ENCODE measurements at places on chromosomes 3 and 15.

- no peak for DNase-seq
Observed at GRCh38 chr3:188294113-188294512, 140.2 kb downstream of the LPP start.

DNA sequence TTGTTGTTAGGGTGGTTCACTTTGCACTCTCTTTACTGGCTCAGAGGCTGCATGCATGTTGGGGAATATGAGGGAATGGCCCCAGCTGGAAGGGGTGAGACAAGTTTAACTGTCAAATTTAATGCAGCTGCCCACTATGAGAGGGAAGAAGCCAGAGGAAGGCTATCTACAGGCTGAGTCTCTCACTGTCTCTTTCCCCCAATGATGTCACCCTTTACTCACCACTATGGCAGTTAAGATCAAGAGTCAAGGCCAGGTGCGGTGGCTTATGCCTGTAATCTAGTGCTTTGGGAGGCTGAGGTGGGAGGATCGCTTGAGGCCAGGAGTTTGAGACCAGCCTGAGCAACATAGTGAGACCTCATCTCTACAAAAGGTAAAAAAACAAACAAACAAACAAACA lies 12.2 kb upstream of the RBMS3 start:
- no peak for DNase-seq

- no peak for DNase-seq
Observed at GRCh38 chr15:57217778-57218598, 158.3 kb upstream of the CGNL1 start.

DNA sequence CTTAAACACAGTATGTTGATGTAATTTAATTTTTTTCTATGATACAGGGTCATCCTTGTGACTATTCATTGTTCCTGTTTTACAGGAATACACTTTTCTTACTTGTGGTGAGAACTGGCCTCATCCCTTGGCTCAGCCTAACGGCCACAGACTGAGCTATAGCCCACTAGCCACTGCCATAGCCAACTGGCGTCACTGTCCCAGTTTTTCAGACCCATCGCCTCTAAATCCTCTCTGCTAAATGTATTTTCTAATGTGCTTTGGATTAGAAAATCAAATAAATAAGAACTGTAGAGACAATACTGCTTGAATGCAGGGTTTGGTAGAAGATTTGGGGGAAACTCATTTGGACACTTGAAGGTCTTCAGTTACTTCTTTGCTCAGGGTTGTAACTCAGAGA lies 113.1 kb downstream of the TIGIT start:
- no peak for DNase-seq

- no peak for DNase-seq
Observed at GRCh38 chr3:80060664-80061063, 292.9 kb upstream of the ROBO1 start.

GRCh38 chr3:23865595-23866396 lies 51.0 kb downstream of the NKIRAS1 start:
- peak; percentile 26 for DNase-seq

DNA sequence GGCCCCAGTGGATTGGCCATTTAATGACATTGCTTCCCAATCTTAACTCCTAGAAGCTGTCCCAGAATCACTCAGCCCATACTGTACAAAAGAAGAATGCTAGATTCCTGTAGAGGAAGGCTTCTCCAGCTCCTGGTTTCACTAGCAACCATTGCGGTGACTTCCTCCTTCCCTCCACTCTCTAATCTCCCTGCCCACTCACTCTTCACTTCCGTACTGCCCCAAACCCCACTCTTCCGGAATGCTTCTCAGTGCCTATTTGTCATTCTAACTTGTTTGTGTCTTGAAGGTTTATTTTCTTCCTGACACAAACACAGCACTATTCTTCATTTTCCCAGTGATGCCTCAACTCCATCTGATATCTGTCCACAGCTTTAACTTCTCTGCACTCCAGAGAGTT lies 97.1 kb upstream of the SPATA16 start:
- no peak for DNase-seq

GRCh38 chr3:58737644-58738043 lies 71.1 kb upstream of the FAM3D start:
- no peak for DNase-seq

DNA sequence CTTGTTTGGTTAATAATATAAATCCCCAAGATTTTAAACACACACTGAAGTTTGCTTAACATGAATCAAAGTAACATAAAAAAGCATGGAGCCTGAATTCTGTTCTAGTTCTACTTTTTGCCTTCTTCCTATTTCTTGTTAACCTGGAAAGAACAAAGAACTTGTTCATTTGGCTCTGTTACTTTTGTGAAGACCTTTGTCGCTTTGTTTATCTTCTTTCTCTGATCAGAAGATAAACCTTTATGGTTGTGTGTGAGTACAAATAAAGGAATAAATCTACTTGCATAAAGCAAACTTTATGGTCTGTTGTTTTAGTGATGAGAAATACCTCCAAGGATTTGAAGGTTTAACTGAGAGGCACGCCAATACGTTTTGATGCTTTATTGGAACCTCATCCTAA lies 210.1 kb upstream of the SATB1 start:
- no peak for DNase-seq

- no peak for DNase-seq
Observed at GRCh38 chr15:73838831-73839426, 34.4 kb upstream of the TBC1D21 start.

GRCh38 chr15:100909565-100909964 lies 9.6 kb upstream of the LRRK1 start:
- DNase-seq = no peak

- no peak for DNase-seq
Observed at GRCh38 chr3:159451482-159451881, 537.2 kb upstream of the IL12A start.

- DNase-seq = no peak
Observed at GRCh38 chr3:81886081-81886480, 124.6 kb upstream of the GBE1 start.

DNA sequence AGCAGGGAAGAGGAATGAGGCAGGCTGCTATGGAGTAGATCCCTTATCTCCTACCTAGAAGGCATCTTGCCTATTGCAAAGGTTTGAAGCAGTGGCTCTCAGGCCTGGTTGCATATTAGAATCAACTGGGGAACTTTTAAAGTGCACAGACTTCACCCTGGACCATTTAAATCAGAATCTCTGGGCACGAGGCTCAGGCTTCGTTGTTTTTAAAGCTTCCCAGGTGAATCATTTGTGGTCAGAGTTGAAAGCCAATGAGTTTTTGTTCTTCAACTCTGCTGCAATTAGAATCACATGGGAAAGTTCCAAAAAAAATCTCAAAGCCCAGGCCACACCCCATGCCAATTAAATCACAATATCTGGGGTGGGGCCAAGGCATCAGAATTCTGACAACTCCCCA lies 773.1 kb downstream of the AGBL1 start:
- DNase-seq = no peak

All from endothelial cell (in vitro differentiated cells).